ENCODE measurements at places on chromosomes 16 and 17.

DNA sequence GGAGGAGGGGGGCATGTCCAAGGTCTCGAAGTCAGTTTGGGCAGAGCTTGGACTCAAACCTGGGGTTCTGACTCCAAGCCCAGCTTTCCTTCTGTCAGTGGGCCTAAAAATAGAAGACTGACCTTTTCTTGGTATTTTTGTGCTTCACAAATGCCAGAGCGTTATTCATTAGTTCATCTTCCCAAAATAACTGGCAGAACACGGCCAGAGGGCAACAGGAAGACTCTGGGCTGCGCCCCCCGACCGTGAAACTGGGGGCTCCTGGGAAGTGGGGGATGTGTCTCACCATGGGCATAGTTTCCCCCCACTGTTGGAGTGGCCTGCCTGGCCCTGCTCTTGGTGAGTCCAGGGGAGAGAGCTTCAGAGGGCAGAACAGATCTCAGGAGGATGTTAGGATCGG is 94.0 kb downstream of the SOCS1 start:
- no peak for DNase-seq

DNA sequence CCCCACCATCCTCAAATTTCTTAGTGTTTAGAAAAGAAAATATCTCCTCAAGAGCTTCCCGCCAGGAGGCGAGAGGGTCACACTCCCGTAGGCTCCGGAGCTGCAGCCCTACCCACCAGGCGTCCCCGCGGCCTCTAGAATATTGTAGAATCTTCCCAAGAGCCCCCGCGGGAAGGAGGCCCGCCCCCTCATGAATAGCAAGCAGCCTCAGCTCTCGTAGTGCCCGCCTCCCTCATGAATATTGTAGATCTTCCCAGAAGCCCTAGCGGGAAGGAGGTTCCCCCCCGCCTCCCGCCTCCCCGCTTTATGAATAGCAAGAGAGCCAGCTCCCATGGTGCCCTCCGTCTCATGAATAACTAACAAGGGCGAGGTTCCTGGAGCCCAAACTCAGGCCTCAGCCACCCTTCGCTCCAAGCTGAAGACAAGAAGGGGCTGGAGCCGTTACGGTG is at the start of gene FBXO47:
Gene FBXO47 (minus strand): TSS at position 114 of the 449 bp plus-strand sequence. CDS start 4,378 bp downstream, outside the sequence.
- DNase-seq, result no peak

DNA sequence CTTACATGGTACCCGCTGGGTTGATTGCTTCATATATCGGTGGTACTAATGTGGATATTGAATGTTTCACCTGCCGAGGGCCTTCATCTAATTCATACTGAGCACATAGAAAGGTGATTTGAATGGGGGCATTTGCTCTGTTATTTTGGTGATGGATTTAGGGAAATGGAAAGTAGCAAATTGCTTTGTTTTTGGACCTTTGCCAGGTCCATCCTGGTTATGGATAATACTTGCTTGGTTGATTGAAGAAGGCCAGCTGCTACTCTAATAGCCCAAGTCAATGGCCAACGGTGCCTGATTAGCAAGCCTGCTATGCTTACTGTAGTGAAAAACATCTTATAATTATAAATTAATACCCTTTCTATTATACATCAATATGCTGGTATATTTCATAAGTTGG is 253.6 kb downstream of the CDH13 start:
- no peak for DNase-seq

DNA sequence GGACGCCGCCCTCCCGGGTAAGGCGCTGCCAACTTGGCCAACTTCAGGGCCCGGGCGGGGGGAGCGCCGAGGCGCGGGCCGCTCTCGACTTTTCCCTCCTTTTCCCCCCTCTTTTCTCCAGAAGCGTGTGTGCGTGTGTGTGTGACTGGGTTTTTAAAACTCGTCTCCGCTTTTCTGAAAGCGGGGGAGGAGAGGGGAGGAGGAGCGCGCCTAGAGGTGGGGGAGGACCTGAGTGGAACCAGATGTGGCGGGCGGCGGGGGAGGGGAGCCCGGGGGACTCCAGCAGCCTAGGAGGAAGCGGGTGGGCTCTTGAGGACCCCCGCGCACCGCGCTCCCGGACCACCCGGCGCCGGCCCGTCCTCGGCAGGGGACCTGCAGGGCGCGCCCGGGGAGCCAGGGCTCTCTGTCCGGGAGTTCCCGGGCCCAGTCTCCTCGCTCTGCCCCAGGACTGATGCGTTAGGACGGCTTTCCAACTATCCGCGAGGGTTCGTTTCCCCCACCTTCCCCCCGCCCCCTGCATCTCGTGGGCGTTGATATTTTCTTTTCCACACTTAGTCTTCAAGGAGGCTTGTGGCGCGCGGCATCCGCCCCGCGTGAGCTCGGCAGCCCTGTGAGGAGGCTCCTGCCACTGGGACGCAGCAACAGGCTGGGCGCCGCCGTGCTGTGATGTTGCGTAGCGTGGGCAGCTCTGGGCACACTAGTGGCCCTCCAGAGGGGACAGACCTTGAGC is 599 bp downstream of the MRC2 start:
- DNase-seq, result no peak

DNA sequence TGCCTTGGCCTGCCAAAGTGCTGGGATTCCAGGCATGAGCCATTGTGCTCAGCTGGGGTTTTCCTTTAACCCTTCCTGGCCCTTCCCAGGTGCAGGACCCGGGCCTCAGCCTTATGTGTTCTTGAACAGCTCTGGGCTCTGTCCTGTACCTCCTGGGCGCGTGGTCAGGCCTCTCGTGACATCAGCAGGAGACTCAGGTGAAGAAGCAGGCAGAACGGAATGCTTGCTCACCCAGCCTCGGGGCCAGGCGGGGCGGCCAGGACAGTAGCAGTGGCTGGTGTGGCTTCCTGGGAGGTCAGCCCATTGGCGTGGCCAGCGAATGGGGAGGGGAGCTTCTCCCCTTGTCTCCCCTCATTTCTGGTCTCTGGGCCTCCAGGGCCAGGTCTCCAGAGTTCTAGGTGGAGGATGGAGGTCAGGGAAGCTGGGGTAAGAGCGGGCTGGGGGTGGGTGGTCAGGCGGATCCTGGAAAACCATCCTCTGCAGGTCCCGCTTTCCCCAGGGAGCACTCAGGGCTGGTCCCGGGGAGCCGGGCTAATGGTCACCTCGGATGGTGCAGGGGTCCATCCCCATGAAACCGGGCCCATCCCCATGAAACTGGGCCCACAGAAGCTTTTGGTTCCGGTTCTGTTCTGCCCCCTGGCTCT is 281.5 kb downstream of the SEC14L1 start:
- DNase-seq, result no peak

GRCh38 chr17:46820592-46821450 is 2.3 kb upstream of the WNT3 start:
- DNase-seq, result no peak

GRCh38 chr16:14562691-14563491 is 67.2 kb downstream of the PARN start:
- DNase-seq, result no peak

DNA sequence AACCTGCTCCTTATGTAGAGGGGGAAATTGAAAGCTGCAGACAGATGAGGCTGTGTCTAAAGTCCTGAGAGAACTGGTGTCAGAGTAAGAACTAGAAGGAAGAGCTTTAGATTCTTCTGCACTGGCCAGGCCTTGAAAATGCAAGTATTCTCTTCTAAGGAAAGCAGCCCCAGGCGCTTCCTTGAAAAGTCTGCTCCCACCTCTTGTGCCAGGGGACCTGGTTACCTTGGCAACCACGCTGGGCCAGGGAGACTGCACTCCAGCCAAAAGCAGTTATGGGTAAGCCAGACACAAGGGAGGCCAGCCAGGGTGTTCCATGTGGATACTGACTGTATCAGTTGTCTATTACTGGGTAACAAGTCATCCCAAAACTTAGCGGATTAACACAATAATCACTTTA is 228.6 kb upstream of the SDK2 start:
- DNase-seq, result no peak

GRCh38 chr17:63919311-63919723 is 678 bp upstream of the GH1 start:
- DNase-seq, result no peak

DNA sequence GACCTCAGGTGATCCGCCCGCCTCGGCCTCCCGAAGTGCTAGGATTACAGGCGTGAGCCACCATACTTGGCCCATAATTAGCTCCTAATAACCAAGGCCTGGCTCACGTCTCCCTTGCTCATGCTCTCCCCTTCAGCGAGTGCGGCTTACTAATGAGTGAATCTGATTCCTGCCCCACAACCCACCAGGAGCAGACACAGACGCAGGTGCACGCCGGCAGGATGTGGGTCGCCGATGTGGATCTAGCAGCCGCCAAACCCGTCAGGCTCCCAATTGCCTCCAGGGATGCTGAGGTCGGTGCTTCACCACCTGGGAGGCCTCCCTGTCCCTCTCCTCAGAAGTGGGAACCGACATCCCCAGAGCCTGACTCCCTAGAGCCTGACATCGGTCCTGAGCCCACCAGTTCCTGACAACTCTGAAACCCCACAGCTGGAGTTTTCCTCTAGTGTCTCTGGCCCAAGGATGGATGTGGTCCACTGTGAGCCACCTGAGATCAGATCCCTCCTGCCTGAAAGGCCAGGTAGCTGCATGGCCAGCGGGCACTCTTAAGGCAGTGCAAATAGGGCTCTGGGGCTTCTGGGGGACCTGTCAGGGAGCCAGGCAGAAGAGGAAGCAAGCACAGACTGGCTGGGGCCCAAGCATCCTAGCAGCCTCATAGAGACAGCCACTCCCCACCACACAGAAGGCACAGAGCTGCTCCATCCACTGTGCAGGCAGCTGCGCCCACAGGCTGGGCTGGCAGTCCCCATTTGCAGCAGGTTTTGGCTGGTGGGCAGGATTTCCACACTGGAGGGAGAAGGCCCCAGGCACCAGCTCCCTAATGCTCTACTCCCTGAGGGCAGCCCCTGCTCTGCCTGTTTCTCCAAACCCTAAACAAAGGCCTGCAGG is 10.8 kb downstream of the EXOC7 start:
- DNase-seq, result no peak

GRCh38 chr17:43219746-43220380 is 8.2 kb downstream of the TMEM106A start:
- no peak for DNase-seq

DNA sequence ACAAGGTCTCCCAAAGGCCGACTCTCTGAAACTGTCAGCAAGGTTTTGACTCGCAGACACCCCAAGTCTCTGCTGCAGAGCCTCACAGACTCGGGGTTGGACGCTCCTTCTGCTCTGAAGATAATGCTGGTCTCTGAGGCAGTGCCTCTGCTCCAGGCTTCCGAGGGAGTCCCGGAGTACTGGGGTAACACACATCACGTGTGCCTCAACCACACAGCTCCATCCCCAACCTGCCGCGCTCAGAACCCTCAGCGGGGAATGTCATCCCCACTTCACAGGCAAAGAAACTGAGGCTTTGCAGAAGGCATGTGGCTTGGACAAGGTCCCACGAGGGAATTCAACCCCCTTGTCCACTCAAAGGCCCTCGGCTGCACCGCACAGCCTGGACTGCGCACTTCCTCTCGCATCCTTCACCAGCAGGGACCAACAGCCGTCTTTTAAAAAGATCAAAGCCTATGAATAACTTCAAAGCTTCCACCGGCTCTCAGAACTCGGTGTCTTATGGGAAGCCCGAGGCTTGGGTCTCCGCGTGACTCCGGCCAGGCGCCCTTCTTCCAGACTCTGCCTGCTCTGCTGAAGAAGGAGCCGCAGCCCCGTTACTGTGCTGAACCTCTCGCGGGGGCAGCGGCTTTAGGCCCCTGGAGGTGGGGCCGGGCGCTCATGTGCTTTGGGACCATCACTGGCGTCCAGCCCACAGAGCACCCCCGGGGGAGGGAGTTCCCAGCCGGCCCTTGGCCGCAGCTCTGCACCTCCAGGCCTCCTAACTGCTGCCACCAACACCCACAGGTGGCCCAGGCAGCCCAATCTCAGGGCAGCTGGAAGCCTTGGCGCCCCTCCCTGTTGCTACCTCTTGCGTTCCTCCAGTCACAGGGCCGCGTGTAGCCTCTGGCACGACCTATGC is 2.2 kb downstream of the TMEM204 start:
- no peak for DNase-seq

- peak; percentile 79 for DNase-seq
These were observed 110.4 kb upstream of the HAS3 start for GRCh38 chr16:68995011-68995504.

Data from NCI-H1436 treated with DMSO at 0.1 percent for 48 hours (cell line).